Kasumi-1 (cell line): ENCODE measurements at places on chromosomes 2 and 18.
A peak's percentile ranks its signal among the peaks of the same experiment; 100 is the strongest.

- no peak for DNase-seq
These were observed 145.0 kb downstream of the HRH4 start for GRCh38 chr18:24605444-24605843.

- DNase-seq: no peak
These were observed 27.2 kb downstream of the ST6GAL2 start for GRCh38 chr2:106858810-106859209.

DNA sequence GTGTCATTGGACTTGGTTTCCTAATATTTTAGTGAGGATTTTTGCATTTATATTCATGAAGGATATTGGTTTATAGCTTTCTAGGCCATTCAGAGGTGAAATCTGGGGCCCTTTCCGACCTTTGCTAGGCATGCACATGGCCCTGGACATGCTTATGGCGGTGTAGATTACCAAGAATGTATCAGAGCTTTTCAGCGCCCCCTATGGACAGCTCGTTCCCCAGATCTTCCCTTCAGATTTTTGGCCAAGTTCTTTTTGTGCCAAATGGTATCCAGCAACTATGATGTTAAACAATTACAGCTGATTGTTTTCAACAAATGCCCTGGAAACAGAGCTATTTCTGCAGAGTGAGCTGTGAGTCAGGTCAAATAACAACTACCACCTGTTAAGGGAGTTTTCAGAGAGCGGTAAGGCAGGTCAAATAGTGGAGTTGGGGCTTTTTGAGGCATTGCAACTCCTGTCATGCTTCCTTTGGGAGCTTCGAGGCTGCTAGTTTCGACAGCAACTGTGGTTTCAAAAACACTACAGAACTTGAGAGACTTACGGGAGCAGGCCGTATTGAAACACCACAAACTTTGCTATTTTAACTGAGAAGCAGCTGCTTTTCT is 188.3 kb downstream of the ZNF516 start:
- DNase-seq: no peak

DNA sequence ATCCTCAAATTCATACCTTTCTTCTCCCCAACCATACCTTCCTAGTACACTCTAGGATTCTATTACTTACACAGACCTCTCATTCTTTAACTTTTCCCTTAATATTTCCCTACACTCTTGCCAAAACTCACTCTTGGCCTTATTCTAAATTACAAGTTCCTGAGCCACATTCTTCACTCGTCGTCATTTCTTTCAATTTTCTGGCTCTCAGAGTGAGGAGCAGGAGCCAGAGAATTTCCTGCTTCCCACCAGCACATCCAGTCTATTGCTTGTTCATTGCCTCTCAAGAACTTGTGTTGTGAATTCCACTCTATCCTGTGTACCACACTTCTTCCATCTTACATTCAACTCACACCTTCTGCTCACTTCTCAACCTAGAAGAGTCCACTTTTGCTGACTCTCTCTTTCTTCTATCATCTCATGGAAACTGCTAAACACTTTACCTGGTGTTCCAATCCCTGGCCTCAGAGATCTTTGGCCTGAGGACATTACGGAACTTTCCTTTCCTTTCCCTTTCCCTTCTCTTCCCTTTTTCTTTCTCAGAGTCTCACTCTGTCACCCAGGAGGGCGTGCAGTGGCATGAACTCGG is 171.6 kb downstream of the PLCL1 start:
- no peak for DNase-seq

GRCh38 chr2:221420245-221420644 is 151.9 kb downstream of the EPHA4 start:
- DNase-seq: no peak

GRCh38 chr2:3122525-3122924 is 255.1 kb downstream of the EIPR1 start:
- DNase-seq: no peak

DNA sequence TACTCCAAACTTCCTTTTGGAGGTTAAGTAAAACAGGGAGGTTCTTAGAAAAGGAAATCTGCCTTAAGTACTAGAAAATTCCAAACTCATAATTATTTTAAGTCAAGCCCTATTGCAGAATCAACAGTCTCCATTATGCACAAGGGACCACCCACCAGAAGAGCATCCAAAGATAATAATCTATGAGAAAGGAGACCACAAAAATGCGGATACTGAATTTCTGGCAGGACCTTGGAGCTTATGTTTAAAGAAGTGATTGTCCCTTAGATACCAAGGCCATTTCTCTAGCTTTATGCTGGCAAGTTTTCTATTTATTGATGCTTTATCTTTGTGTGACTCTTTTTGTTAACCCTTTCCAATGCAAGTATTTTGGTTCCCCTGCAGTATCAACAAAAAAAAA is 404.0 kb upstream of the MMADHC start:
- no peak for DNase-seq

DNA sequence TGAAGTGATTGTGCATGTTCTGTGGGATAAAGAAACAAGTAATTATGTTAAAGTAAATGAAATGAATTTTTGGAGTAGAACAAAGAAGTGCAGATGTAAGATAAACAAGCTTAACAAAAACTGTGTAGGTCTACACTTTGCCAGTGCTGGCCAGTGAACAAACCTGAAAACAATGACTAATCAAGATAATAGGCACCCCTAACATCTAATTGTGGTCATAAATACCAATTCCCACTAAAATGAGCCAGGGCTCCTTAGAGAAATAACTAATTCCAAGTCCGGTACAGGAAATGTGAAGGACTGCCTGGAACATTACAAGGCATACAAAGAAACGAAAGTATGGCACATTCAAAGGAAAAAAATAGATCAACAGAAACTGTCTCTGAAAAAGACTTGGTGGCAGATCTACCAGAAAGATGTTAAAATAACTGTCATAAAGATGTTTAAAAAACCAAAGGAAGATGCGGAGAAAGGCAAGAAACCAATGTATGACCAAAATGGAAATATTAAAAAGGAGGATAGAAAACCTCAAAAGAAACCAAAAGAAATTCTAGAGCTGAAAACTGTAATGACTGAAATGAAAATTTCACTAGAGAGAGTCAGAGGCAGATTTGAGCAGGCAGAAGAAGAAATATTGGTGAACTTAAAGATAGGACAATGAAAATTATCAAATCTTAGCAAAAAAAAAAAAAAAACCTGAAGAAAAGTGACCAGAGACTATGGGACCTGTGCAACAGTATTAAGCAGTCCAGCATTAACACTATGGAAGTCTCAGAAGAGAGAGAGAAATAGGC is 94.7 kb upstream of the SLC66A3 start:
- no peak for DNase-seq

DNA sequence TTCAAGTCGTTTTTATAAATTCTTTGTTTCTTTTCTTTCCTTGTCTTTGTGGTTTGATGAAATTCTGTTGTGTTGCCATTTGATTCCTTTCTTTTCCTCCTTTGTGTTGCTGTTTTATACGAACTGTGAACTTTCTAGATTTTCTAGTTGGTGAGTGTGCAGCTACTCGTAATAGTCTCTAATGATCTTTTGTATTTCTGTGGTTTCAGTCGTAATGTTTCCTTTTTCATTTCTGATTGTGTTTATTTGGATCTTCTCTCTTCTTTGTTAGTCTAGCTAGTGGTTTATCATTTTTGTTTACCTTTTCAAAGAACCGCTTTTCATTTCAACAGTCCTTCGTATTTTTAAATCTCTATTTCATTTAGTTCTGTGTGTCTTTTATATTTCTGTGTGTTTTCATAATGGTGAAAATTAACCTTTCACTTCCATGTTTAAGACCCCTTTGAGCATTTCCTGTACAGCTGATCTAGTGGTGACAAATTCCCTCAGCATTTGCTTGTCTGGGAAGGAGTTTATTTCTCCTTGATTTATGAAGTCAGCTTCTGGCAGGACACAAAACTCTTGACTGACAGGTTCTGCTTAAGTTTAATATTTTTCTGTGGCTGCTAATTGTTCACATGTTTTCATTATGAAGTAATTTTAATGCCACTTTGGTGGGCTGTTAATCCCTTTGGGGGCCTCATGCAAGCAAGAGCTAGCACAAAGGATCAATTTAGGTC is 16.2 kb upstream of the MALT1 start:
- DNase-seq: no peak

DNA sequence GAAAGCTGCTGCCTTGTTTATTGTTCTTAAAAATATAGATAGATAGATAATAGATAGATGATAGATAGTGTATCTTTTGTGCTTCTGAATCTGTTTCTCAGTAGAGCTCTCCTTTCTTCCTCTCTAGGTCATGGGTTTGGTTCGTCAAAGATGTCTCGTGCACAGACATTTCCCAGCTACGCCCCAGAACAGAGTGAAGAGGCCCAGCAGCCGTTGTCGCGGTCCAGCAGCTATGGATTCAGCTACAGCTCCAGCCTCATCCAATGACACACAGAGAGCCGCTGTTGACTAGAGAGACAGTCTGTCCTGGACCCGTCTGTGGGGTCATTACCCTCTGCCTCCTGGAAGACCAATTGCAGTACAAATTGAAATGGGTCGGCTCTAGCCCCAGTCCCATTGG is 106.6 kb downstream of the CD226 start:
- no peak for DNase-seq

DNA sequence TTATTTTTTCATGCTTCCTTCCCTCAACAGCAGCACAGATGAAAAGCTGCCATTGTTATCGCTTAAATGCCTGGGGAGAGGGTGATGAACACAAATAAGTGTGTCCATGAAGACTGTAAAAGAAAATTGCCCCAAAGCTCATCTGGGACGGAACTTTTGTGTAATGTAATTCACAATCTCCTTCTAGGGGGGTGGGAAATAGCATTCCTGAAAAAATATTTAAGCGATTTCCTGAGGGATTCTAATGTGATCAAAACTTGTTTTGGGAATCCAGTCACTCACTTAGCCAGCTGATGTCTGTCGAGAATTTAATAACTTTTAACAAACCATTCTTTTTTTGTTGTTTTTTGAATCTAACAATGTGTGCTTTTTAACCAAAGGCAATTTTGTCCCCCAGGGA is 427.9 kb downstream of the PLCL1 start:
- DNase-seq: no peak

- DNase-seq: no peak
These were observed 5.7 kb downstream of the SLC5A7 start for GRCh38 chr2:107992069-107992468.

DNA sequence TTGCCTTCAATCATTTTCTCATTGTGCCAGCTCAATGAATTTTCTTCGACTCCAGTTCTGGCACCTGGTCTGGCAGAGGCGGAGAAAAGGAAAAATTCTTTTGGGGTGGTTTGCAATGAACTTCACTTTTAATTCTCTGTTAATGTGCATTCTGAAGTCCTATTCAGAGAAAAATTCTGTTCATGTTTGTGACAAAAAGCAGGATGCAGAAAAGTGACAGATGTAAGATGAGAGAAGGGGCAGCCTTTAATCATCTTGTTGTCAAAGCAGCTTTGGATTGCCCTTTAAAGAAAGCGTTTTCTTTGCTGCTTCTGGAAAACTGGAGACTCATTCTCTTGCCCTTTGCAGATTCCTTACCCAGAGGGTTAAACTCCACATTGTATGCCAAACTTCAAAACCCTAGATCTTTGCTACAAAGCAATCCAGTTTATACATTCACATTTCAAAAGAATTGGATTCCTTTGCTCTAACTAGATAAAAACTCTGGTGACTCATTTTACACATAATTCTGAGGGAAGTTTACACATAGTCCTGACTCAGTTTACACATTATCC is 94.6 kb upstream of the CAVIN2 start:
- no peak for DNase-seq

- DNase-seq: no peak
These were observed 109.1 kb downstream of the HDAC4 start for GRCh38 chr2:239291475-239292350.

DNA sequence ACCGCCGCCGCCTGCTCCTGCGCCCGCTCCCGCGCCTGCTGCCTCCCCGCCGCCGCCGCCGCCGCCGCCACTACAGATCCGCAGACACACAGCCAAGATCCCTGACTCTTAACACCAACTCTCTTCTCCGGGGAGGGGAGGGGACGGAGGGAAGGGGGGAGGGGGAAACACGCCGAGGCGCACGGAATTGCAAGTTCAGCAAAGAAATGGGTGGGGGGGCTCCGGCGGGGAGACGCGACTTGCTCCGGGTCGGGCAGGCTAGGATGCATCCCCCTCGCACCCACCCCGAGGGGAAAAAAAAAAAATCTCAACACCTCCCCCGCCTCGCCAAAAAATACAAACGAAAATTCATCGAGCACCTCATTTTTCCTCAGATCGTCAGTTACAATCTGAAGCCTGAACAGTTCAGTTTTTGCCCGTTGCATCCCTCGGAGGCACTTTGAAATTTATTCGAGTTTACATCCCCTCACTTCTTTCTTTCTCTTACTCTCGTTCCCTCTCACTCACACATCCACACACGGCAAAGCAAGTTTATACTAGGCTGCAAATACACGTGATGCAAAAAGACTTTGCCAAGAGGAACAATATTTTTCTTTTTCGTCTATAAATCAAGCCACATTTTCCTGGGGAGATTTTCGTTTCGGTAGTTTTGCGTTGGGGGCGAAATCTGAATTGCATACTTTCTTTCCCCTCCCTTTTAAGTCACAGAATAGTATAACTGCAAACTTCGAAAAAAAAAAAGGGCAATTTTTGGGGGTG is at the start of gene TCF4:
Gene TCF4, minus strand, starts transcription at position 82 of the 759 bp plus-strand sequence. CDS start 1,076 bp downstream, outside the sequence.
- DNase-seq: no peak

DNA sequence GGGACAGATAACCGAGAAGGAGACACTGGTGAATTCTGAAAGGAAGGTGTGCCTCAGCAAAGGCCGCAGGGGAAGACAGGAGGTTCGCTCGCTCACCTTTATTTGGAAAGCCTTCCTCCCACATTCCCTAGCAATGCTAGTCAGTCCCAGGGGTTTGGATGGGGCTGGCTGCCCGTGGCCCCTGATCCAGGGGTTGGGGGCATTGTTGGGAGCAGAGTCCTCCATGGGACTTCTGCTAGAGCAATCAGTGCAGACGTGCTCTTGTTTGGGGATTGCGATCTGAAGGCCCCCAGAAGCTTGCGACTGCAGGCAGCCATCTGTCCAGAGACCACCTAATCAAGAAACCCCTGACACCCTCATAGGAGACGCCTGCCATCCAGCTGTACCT is 6.0 kb upstream of the CYP27C1 start:
- no peak for DNase-seq

GRCh38 chr2:192413812-192414681 is 219.3 kb upstream of the TMEFF2 start:
- no peak for DNase-seq

DNA sequence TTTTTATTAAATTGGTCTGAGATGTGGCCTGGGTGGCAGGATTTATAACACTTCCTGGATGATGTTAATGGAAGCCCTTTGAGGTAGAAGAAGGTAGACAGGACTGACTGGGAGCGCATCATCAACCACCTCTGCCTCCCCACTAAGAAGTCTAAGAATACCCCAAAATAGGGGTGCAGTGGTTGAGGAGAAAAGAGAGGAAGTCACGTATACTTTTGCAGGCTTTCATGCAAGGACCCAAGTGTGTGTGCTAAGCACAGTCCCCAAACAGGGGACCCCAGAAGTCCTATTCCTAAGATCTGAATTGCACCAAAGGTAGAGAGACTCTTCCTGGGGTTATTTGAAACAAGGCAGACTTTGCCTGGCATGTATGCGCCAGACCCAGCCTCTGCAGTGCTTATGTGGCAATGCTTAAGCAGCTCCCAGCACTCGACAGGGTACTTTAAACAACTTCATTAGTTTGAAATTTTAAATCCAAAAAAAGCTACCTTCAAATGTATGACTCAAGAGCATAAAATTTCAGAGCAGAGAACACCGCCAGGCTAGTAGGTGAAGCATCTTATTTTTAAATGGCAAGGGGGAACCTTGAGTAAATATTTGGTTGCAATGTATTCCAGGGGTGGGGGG is 35.3 kb downstream of the BCL2 start:
- no peak for DNase-seq

- peak; percentile 72 for DNase-seq
These were observed 364.8 kb upstream of the GALNT5 start for GRCh38 chr2:156892467-156893281.

- no peak for DNase-seq
These were observed 5.4 kb upstream of the IGFBP5 start for GRCh38 chr2:216700781-216701180.
